ENCODE measurements at places on chromosomes 5 and 9.

DNA sequence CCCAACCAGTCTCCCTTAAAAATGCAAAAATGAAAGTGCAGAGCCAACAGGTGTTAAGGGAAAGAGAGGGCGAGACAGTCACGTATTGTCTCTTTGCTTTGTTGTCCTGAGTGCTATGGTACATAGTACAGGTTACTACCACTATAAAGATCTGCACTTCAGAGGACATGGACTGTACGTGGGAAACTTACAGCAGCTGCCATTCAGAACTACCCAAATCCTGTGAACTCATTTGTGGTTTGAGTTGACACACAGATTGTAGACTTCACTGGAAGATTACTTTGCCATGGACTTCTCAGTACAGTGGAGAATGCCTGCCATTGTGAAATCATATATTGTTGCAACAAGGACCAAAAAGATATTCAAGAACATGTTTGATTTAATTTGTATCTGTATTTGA lies 34.8 kb downstream of the FBXO38 start:
- DNase-seq: no peak

GRCh38 chr5:68249520-68249919 lies 34.0 kb downstream of the PIK3R1 start:
- no peak for DNase-seq

- DNase-seq: no peak
Measured at GRCh38 chr5:169629847-169630548, 7.1 kb upstream of the DOCK2 start.

GRCh38 chr9:121185178-121185745 lies 16.4 kb downstream of the RAB14 start:
- DNase-seq: no peak

GRCh38 chr5:5645198-5645597 lies 222.7 kb downstream of the ICE1 start:
- no peak for DNase-seq

- no peak for DNase-seq
Measured at GRCh38 chr9:2465921-2466460, 155.6 kb upstream of the VLDLR start.

DNA sequence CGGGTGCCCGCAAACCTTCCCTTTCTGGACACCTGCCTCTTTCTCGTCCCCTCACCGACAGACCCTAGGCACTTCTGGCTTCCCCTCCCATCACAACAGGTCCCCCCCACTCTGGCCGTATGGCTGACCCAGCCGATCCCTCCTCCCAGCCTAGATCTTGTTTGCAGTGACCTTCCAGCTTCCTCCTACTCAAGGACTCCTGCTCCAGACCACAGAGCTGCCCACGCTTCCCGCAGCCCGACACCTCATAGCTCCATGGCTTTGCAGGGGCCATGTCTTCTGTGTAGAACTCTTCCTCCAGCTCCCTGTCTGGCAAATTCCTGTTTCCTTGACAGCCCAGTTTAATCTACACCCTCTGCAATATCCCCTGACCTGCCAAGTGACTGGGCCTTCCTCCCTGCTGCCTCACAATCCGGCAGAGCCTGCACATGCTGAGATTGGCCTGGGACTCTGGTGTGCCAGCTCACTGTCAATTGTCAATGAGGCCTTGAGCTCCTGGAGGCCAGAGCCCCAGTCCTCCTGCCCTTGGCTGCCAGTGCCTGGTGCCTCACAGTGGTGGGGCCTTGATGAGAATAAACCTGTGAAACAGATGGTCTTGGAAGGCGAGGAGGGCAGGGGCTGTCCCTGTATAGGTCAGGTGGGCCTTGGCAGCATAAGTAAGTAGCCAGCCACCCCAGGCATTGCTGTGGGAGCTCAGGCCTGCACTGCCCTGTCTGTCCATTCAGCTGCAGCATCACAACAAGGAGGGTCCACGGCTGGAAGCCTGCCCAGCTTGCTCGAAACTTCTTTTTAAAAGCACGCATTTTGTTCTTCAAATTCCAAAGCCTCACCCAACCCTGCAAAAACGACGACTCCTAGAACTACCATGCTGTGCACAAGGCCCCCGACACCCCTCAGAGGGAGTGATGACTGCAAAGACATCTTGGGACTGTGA lies 50.5 kb downstream of the GADD45G start:
- no peak for DNase-seq

GRCh38 chr5:50547303-50547702 lies 106.2 kb upstream of the EMB start:
- DNase-seq: no peak

- no peak for DNase-seq
Measured at GRCh38 chr5:118017536-118017935, 970.8 kb downstream of the DTWD2 start.

DNA sequence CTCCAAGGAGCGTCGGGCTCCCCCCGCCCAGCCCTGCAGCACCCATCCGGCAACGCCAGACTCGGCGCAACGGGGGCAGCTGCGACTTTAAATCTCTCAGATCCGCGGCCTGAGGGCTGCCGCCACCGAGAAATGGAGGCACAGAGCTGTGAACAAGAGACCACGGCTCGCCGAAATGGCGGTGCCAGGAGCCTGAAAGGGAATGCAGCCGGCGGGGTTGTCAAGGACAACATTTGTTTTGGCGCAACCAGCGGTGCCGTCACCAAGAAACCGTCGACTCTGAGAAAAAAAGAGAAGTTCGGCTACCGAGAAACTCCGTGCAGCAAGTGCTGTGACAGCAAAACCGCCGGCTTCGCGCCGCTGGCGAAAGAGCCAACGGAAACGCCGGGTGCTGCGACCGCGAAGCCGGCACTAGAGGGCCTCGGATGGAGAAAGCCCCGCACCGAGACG lies 2.1 kb upstream of the ANXA2R start:
- DNase-seq: peak; percentile 76

GRCh38 chr9:135858491-135859185 lies 48.7 kb downstream of the CAMSAP1 start:
- DNase-seq: no peak

GRCh38 chr9:1267581-1267980 lies 217.4 kb downstream of the DMRT2 start:
- DNase-seq: no peak

DNA sequence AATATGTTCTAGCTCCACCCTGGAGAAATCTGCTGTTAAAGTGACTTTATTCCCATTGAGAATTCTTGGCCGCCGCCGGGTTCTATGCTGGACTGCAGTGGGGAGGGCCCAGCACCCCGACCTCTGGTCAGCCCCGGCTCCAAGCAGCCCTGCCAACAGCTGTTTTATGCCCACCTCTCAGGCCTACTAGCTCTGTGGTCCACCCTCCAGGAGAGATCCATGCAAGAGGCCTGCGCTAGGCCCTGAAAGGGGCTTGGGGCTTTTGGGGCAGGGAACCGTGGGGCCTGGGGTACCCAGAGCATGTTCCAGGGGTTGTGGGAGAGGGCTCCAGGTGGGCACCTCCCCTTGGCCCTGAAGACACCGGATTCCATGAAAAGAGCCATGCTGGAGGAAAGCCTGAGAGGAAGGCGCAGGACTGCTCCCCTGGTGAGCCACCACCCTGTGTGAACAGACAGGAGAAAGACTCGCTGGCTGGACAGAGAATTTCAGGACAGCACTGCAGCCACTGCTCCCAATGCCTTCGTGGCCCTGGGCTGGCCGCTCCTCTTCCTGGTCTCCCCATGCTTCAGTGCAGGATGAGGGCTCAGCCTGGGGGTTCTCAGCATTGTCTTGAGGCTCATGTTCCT lies 44.6 kb upstream of the RUFY1 start:
- no peak for DNase-seq

- no peak for DNase-seq
Measured at GRCh38 chr5:109141222-109142200, 268.3 kb downstream of the PJA2 start.

DNA sequence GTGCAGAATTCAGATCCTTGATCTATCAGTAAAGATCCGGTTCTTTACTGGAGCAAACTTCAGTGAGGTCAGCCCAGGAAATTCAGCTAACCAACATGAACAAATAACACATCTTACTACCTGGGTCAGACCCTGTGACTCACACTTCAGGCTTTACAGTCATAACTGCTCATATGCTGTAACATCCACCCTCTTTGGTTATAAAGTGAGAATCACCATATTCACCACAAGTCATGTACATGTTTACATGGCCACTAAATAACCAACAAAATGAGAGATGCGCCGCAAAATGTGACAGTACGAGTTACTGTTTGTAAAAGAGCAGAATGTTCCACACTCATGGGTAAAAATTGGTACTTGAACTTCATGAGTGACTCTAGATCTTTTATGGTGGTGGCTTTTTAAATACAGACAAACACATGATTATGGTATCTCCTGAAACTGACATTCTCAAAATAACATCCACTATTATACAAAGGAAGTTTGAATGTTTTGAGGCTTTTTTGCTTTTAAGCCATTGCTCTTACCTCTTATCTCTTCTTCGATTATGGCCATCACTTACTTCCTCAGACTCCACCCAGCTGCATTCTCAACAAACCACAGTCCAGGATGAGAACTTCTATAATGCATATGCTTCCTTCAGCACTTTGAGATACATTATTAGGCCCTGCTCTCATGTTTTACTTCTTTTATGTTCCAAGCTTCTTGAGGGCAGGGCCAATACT lies 516.6 kb downstream of the RAB3C start:
- DNase-seq: no peak

DNA sequence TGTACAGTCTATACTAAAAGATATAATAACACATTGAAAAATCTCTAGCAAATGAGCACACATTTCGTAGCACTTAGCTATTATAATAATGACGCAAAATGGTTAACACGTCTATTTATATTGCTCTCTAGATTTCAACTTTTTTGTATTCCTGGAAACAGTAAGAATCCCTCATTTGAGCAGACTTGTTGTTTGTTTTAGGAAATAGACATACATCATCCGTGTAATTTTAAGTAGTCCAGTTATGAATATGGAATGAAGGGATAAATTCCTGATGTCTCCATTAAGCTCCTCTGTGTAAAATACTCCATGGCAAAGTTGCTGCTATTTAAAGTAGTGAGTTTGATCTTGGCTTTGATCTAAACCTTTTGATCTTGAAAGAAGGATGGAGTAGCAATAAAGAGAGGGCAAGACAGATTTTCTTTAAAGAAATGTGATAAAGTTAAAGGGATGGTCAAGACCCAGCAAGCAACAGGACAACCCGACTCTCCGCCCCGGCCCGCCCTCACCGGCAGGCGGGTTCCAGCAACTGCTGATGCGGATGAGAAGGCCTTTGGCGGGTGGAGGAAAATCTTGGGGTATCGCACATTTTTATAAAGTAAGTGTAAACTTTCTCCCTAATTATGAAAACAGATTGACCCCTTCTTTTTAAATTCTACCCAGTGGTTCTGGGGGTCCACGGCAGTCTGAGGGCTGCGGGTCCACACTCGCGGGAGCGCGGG lies 277.4 kb downstream of the AOPEP start:
- DNase-seq: peak; percentile 67

GRCh38 chr9:72396247-72397091 lies 31.5 kb upstream of the ZFAND5 start:
- DNase-seq: no peak

- no peak for DNase-seq
Measured at GRCh38 chr5:176446028-176446665, 2.0 kb upstream of the FAF2 start.

- no peak for DNase-seq
Measured at GRCh38 chr9:99300103-99300439, 78.0 kb downstream of the SEC61B start.

DNA sequence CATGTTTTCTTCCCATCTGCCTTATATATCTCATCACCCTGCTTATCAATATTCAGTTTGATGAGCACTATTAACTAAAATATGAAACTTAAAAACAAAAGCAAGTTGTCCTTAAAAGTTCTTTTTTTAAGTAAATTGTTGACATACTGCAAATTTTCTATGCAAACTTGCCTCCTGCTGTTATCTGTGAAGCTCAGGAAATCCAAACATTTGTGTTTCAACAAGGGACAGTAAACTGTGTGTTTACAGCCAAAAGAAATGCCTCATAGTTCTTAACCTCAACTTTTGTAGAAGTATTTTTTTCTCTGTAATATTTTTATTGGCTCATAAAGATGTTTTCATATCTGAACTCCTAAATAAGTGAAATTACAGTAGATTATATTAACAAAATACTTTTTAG lies 7.7 kb upstream of the TTC23L start:
- no peak for DNase-seq
